Stimulated activated CD8-positive, alpha-beta memory T cell treated with anti-CD3 and anti-CD28 coated beads, Interleukin-7, amount 100 ng/mL, for 48 hours (primary cell): ENCODE measurements at places on chromosomes 5 and 9.

DNA sequence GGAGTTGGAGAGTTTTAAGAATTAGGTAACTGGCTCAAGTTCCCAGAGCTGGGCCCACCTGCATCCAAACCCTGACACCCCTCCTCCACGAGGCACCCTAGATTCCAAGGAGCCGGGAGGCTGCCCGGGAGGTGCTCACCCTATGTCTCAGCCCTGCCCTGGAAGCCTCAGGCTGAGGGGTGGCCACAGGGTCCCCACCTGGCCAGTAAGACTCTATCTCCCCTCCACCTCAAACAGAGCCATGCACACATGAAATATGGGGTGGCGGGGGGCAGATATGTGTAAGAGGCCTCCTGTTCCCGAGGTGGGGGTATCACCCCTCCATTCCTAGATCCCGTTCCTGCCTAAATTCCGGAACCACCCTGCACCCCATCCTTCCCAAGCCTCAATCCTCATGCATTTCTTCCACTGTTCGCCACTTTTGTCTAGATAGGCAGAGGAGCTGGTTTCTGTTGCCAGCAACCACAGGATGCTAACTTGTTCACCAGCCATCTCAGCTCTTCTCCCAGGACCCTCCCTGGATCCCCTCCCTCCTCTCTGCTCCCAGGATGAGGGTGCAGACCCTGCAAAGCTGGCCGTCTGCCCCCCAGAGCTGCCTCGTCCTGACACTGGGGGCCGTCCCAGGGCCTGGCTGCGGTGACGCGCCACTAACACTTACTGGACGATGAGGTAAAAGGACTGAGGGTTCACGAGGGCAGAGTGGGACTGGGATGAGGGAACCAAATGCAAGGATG lies 44.1 kb downstream of the COL23A1 start:
- no peak for DNase-seq

DNA sequence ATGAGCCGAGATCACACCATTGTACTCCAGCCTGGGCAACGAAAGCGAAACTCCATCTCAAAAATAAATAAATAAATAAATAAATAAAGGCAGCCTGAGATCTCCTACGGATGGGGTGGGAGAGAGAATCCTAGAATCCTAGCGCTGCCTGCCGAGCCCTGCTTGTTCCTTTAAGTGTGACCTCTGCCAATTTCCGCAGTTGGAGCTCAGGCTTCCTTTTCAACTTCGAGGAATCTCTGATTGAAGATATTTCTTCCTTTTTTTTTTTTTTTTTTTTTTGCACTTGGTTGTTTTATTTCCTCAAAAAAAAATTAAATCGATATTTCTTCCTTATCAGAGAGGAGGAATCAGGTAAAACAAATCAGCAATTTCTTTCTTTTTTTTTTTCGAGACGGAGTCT lies 27.3 kb upstream of the MATR3 start:
- no peak for DNase-seq

DNA sequence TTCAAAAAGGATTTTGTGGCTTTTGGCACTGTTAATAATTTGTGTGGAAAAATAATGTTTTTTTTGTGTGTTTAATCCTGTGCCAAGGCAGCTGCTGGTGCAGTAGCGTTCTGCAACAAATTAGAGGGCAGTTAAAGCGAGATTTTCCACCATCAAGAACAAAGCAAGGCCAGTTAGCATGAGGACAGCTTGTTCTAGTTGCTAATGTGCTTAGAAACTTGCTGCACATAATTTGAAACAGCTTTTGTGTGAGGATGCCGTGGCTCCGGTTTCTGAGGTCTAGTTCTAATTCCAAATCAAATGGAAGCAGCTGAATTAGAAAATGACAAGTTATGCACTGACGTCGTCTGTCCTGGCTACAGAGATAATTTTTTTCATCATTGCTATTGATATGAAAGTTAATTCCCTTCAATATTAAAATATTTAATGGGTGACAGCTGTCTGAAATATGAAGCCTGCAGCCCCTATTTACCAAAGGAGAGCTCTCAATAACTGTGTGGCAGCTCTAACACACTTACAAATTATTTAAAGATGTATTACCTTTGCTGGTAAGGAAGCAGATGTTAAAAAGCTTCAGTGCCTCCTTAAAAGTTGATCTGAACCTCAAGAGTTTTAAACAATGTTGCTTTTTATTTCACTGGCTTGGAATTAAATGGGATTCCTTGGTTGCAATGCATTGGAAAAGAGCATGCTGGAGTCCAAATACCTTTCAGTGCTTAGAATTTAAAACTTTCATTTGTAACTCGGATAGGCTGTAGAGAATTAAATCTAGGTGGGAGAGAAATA lies 128.6 kb downstream of the SPATA31D1 start:
- DNase-seq: no peak

DNA sequence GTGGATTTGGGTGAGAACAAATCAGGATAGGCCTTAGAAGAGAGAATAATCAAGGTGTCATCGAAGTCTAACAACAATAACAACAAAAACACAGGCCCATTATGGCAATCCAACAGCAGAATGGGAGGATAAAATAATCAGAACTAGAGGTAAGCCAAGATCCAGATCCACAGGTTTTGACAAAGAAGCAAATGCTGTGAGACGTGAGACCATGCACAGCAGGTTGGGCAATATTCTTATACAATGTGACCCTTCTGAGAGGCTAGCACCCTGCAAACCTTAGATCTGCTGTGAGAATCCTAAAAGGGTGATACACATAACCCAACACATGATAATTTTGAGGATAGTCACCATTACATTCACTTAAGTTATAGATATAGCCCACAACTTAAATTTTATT lies 352.9 kb downstream of the CDH10 start:
- no peak for DNase-seq

DNA sequence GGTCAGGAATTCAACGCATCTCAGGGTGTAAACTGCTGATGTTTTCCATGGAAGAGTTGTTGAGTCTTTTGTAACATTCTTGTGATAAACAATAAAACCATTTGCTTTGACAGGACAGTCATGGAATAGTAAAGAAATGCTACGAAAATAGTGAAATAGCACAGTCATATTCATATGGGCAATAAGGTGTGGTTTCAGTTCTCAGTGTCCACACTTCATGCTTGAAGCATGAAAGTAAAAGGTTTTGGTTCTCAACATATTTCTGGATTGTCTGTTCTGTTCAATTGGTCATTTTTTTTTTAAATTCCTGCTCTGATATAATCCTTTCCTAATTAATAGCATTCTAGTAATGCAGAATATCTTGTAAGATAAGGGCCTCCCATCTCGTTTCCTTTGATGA lies 467.6 kb upstream of the ZNF608 start:
- no peak for DNase-seq

GRCh38 chr5:152246401-152246800 lies 158.7 kb downstream of the NMUR2 start:
- DNase-seq: no peak

DNA sequence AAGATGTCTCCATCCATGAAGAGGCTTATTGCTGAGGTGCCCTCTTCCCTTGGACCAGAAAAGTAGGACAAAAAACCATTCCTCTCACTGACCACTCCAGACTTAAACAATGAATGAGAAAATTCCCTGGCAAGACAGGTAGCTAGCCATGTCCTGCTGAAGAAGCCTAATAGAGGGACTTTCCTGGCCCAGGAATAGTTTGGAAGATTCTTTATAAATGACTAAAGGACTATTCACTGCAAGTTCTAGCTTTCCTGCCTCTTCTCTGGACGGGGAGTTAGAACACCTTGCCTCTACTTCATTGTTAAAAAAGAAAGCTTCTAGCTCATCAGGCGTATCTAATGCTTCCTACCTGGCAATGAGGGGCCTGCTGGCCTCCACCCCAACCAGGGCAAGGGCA lies 153.6 kb downstream of the NR3C1 start:
- no peak for DNase-seq

GRCh38 chr5:110377943-110378342 lies 348.5 kb downstream of the TMEM232 start:
- DNase-seq: no peak

GRCh38 chr5:153670101-153670500 lies 179.6 kb downstream of the GRIA1 start:
- no peak for DNase-seq

GRCh38 chr9:77015327-77016048 lies 4.0 kb upstream of the FOXB2 start:
- DNase-seq: no peak

GRCh38 chr5:38634568-38635369 lies 78.3 kb upstream of the LIFR start:
- no peak for DNase-seq

DNA sequence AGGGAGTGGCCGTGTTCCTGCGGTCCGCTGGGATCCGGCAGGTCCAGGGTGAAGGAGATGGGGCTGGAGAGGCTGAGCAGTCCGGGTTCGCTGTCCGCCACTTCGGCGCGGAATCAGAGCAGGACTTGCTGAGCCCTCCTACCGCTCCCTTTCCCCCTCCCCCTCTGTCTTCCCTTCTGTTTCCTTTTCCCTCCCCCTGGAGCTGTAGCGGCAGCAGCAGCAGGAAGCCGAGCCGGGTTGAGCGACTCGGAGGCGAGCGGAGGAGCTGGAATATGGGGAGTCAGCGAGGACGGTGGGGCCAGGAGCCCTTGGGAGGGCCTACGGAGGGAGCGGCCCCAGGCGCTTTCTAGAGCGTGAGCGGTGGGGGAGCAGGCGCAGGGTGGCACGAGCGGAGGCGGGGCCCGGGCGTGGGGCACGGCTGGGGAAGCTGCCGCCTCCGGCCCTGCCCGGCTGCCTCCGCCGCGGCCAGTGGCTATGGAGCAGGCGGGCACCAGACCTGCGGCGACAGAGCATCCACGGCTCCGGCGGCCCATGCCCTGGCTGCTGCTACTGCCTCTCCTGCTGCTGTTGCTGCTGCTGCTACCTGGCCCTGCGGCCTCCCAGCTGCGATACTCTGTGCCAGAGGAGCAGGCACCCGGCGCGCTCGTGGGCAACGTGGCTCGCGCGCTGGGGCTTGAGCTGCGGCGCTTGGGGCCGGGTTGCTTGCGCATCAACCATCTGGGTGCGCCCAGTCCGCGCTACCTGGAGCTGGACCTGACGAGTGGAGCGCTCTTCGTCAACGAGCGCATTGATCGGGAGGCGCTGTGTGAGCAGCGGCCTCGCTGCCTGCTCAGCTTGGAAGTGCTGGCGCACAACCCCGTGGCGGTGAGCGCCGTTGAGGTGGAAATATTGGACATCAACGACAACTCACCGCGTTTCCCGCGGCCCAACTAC lies at the start of gene PCDHAC2:
Gene PCDHAC2, plus strand, starts transcription at position 184 of the 933 bp plus-strand sequence. Its CDS starts 291 bp downstream, at position 475.
- DNase-seq: no peak

GRCh38 chr5:12095808-12096281 lies 191.6 kb upstream of the CTNND2 start:
- DNase-seq: no peak

- no peak for DNase-seq
These were observed 185.0 kb downstream of the CSNK1G3 start for GRCh38 chr5:123696921-123697341.

DNA sequence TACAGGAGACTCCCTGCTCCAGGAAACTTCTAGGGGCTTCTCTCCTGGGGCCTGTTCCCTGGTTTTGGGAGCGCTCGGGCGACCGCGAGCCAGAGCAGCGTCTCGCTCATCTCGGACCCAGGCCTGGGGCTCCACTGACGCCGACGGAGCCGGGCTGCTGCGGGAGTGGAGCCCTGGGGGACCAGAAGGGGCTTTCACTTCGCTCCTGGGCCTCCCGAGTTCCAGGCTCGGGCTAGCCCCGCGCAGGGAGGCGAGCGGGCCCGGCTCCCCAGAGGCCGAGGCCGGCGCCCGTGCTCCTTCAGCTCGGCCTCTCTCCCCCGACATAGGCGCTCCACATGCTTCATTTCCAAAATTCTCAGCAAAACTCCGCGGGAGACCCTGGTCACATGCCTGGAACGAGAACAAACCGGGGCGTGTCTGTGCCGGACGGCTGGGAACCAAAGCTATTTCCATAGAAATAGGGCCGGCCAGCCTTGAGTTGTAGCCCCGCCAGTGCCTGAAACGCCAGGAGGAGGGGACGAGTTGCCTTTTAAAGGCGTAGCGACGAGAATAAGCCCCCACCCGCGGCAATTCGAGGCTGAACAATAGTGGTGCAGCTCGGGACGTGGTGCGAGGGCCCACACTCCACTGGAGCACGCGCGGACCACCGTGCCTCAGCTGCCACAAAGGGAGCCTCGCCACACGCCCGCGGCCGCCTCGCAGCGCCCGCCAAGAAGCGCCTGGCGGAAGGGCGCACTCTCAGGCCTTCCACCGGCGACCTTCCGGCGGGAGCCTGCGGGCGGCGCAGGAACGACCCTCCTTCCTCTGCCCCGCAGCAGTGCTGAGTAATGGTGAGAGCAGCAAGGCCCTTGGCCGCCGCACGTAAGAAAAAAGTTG lies 1.1 kb upstream of the G3BP1 start:
- peak; percentile 55 for DNase-seq

GRCh38 chr5:32500181-32500580 lies 55.6 kb upstream of the ZFR start:
- DNase-seq: no peak

DNA sequence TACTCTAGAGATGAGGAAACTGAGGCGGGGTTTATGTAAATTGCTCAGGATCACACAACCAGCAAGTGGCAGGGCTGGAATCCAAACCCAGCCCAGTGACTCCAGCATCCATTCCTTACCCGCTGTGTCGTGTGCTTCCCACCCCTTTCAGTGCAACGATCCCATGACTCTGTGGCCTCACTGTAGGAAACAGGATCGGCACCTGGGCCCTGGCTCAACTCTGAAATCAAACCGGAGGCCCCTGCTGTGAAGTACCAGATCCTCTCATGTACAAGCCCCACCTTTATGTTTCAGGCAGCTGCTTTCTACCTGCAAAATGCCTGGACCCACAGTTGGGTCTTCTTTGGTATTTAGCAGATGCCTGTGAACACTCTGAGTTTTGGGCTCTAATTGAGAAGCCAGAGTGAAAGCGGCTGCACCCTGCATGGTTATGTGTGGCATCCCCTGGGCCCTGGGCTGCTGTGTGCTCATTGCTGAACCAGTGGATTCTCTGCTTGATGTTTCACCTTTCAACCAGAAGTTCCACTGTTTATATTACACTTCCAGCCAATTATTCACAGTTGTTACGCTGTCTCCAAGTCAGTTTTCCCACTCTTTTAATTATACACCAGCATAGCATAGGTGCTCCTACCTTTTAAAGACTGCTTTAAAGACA lies 36.7 kb downstream of the ABLIM3 start:
- no peak for DNase-seq

GRCh38 chr9:113872485-113873143 lies 3.5 kb upstream of the ZNF618 start:
- no peak for DNase-seq

DNA sequence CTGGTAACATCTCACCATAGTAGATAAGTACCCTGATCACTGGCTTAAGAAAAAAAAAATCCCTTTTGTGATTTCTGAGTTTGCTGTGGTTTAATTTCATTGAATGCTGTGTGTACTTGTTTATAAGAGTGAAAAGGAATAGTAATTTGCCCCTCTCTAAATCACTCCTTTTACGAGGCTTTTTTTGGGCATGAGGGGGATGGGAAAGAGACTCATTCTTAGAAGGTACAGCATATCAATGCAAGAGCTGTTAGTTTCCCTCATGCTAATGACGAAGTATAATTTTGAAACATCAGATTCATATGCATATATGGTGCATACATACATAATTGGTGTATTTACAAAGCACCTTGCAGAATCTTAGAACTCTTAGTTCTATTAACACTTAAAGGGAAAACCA lies 2.4 kb upstream of the SLC44A1 start:
- no peak for DNase-seq

- no peak for DNase-seq
These were observed 276.0 kb upstream of the DMRT1 start for GRCh38 chr9:565528-565927.
